Stimulated activated CD4-positive, alpha-beta T cell treated with anti-CD3 and anti-CD28 coated beads, TNF-alpha, amount 100 ng/mL, for 24 hours (primary cell): ENCODE measurements at places on chromosomes 2 and 18.

- DNase-seq, result no peak
Observed at GRCh38 chr18:23623040-23623439, 36.7 kb upstream of the NPC1 start.

GRCh38 chr2:47833516-47833968 lies 50.6 kb downstream of the MSH6 start:
- DNase-seq, result no peak

GRCh38 chr2:149650006-149650405 lies 62.4 kb upstream of the MMADHC start:
- DNase-seq, result no peak

DNA sequence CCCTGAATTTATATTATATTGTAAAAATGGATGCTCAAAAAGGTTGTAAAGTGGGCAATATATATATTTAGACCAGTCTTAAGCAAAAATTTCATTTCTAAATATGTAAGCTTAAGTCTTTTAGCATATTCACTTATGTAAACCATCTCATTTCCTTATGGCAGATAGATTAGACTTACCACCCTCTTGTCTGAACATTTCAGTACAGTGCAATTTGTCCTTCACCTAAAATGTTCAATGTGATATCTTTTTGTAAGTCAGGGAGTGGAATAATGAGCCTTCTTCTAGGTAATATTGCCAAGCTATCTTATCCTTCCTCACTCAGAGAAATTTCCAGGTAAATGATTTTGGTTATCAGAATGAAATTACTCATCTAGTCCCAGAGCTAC lies 92.3 kb downstream of the KLF7 start:
- no peak for DNase-seq

DNA sequence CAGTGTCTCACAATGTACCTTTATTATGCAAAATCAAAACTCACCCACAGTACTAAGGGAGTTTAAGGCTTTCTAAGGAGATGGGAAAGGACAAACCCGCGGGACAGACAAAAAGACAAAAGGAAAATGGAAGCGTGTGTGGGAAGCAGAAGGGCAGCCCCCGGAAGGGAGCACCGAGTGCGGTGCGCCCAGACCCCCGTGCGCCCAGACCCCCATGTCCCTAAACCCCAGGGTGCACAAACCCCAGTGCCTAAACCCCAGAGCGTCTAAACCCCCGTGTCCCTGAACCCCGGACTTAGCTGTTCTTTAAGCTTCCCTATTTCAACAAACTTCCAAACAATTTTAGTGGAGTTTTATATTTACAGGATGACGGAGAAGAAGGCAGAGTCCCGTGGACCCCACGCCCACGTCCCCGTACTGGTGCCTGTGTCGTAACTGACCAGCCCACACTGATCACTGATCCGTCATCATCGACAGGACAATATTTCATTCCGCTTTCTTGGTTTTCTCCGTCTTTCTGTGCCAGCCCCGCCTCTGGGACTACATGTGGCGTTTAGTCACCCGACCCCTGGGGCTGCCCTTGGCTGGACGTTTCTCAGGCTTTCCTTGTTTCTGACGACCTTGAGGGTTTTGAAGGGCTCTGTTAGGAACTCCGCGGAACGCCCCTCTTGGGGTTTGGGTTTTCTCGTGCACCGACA lies 76.9 kb downstream of the RTP5 start:
- DNase-seq, result no peak

DNA sequence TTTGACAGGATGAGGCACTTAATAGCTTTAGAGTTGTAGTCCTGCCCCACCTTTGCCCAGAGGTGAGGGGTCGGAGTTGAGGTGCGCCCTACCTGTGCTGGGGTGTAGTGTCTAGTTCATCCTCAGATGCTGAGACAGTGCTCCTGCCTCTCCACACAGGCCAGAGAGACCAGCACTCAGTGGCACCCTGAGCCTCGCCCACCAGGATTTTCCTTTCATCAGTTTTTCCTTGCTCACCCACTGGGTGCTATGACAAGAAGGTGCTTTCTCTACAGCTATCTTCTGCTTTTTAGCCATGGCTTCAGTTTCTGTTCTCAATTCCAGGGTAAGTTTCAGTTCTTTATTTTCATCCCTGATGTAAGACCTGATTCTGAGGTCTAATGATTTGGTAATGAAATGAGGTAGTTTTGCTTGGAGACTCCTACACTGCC lies 16.8 kb upstream of the TMEM131 start:
- no peak for DNase-seq

GRCh38 chr2:17388798-17389197 lies 129.4 kb downstream of the RAD51AP2 start:
- no peak for DNase-seq

- no peak for DNase-seq
Observed at GRCh38 chr18:37277804-37278203, 287.8 kb downstream of the CELF4 start.

DNA sequence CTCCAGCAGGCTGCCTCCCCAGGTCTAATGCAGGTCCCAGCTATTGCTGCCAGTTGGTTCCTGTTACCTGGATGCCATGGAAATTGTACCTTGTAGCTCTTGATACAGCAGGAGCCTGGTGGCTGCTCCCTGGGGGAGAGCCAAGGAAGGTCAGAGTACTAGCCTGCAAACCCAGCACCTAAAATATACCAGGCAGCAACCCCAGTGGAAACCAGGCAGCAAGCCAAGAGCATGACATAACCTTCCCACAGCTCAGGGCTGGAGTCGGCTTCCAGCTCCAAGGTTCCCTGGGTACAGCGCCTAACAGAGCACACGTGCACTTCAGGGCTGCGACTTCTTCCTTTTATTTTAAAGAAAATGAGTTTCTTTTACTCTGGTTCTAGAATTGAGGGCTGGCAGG lies 30.3 kb downstream of the TNP1 start:
- no peak for DNase-seq

DNA sequence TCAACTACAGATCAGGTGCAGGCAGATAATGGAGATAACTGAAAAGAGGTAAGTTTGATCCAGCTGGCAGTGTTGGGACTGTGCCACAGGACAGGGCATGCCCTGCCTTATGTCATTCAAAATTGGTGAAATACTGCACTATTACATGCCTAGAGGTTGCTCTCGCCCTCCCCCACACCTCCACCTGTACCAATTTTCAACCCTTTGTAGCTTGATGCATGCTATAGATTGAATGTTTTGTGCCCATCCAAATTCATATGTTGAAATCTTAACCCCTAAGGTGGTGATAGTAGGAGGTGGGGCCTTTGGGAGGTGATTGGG lies 72.1 kb upstream of the LYPD6B start:
- DNase-seq, result no peak

DNA sequence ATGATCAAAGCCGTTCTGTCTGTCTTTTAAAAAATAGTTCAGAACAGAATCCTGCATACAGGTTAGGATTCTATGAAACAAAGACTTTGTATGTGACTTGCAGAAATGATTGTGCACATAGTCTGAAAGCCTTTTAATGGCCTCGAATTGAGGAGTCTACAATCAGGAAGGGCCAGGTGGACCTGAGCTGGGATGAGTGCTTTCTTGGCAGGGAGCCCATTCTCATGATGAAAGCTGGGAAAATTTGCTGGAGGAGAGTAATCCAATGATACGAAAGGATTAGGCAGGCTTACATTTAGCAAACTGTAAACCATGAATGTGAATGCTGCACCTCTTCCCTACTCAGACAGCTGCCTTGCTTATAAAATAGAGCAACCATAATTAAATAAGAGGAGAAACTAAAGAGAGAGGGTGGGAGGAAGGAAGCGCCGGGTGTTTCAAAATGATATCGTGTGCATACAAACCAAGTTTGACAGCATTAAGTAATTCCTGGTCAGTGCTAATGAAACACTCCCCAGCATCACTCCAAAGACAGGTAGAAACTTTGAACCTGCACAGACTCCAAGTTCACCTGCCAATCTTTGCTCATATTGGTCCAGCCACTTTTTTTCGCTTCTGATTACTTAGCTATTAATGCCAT lies 23.7 kb upstream of the CXCR4 start:
- DNase-seq, result no peak

GRCh38 chr2:151007365-151007764 lies 254.3 kb downstream of the RBM43 start:
- DNase-seq, result no peak

DNA sequence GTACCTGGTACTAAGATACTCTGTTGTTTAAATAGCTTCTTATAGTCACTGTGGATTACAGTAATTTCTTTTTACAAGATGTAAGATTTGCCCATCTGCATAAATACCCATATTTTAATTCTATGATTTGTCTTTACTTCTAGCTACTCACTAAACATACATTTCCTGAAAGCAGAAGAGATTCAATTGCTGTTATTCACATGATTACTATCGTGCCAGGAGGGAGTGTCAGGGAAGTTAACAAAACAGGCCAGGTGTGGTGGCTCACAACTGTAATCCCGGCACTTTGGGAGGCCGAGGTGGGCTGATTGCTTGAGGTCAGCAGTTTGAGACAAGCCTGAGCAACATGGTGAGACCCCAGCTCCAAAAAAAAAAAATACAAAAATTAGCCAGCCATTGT lies 33.8 kb downstream of the PRKCE start:
- DNase-seq, result no peak

- DNase-seq, result no peak
Observed at GRCh38 chr2:233459426-233459825, 105.1 kb downstream of the DGKD start.

GRCh38 chr2:44061469-44061868 lies 65.7 kb upstream of the LRPPRC start:
- no peak for DNase-seq

DNA sequence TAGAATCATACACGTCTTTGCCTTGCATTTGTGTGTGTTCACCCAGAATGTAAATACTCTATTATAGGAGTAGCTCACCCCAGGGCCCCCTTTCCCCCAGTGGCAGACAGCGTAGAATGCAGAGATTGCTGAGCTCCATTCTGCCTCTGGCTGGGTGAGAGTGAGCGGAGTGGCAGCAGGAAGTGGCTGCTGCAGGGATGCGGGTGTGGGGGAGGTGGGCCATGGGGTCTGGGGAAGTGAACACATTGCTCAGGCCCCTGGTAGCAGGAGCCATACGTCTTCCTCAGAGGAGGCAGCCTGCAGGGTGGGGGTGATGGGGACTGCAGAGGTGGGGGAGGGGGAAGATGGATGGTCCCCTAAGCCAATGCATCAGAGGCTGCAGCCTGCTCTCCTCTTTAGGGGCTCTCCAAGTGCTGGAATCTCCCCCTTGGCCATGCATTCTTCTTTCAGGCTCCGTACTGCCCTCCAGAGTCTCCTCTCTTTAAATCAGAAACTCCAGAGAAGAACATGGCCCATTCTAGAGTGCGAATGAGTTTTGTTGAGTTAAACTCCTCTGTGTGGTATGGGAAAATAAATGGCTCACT lies 72.2 kb downstream of the CELF4 start:
- no peak for DNase-seq

DNA sequence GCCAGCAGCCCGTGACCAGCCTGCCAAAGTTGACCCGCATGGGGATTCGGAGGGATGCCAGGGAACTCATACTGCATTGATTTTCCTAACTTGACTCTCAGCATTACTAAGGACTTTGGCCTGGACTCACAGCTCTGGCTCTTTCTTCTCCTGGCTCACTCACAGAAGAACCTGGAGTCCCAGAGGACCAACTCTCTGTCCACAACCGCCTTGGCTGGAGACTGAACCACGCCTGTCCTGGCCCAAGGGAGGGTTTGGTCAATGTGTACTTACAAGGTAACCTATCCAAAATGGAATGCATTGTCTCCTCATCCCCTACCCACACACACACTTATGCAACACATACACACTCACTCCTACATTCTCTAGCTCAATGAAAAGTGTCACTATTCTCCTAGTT lies 135.6 kb upstream of the KLHL29 start:
- DNase-seq, result no peak

DNA sequence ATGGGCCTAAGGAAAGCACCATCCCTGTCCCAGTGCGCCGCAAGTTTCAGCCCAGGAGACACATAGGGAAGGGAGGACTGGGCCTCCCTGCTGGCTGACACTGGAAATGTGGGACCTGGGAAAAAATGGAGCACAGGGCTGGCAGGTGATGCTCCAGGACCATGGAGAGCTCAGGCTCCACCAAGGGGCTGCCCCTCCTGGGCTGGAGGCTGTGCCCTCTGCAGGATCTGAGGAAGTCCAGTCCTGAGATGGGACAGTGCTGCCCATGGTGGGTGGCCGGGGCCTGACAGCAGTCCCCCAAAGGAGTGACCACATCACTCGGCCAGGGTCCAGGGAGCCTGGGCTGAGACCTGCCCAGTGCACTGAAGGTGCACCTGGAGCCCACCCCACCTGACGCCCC lies 108.6 kb upstream of the TEKT4 start:
- DNase-seq, result no peak

DNA sequence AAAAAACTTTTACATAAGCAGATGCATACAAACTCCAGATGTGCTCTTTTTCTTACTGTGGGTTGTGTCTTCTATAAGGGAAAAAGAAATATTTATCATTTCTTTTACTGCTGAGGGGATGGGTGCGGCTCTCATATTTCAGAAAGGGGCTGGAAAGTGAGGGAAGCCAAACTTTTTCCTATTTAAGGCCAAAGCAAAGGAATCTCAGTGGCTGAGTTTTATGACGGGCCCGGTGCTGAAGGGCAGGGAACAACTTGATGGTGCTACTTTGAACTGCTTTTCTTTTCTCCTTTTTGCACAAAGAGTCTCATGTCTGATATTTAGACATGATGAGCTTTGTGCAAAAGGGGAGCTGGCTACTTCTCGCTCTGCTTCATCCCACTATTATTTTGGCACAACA lies at the start of gene COL3A1:
COL3A1 (plus strand) TSS at position 210 of the 400 bp plus-strand sequence; CDS start at position 327, 117 bp downstream.
- no peak for DNase-seq

DNA sequence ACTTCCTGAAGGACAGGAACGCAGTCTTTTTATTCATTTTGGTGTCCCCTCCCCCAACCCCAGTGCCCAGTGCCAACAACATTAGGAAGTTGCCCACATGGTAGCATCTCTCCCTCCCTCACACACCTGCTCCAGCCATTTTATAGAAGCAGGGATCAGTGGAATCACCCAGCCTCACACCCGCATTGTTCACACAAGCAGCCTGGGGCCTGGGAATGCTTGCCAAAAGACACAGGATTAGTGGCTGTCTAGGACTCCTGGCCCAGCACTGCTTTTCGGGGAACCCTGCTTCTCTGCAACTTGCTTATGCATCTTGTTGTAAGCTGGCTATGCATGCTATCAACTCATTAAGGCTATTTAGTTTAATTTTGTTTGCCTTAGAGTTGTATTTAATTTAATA lies 17.9 kb downstream of the TMEM37 start:
- no peak for DNase-seq

DNA sequence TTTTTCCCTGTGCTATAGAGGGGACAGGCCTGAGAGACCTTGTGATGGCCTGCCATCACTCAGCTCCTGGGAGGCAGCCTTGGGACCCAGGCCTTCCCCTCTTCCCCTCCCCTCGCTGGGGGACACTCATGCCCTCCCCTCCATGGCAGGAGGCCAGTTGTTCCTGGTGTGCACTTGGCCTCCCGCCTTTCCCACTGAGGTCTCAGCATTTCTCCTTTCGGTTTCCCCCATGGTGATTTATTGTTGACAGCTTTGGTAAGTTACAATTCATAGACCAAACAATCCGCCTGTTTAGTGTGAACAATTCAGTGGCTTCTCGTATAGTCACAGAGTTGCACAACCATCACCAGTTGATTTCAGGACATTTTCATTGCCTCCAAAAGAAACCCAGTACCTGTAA lies 10.2 kb upstream of the CNDP1 start:
- DNase-seq, result no peak

GRCh38 chr2:24073816-24074215 lies 2.3 kb downstream of the SF3B6 start:
- no peak for DNase-seq

GRCh38 chr2:127630864-127631540 lies 15.0 kb upstream of the GPR17 start:
- no peak for DNase-seq
